ENCODE measurements at places on chromosomes 5 and 9. TPM values are rescaled to one million over a fixed set of nuclear protein-coding genes. Genes with fewer than 3 reads are reported as not detected.
A peak's percentile ranks its signal among the peaks of the same experiment; 100 is the strongest.

DNA sequence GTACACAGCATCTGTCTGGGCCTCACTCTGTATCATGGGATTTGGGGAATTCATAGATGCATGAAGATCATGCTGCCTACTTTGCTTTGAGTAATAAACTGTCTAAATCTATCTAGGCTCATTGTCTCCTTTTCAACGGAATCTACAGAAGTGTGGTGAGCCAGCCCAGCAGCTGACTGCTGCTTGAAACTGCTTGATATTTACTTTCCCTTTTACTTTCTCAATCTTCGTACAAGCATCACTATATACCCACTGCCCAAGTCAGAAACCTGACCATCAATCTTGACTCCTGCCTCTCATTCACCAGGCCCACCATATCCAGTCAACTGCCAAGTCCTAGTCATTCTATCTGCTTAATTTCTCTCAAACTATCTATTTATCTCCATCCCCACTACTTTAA lies 142.9 kb downstream of the NR2F1-AS1 start:
- DNase-seq: no peak

- no peak for DNase-seq
These were observed 120.6 kb downstream of the ARHGEF28 start for GRCh38 chr5:73746608-73747007.

GRCh38 chr5:18872978-18873377 lies 1115.0 kb downstream of the CDH18 start:
- no peak for DNase-seq

- no peak for DNase-seq
These were observed 69.3 kb downstream of the KCNIP1 start for GRCh38 chr5:170573114-170573513.

- no peak for DNase-seq
These were observed 4.2 kb upstream of the CCIN start for GRCh38 chr9:36164989-36165388.

- no peak for DNase-seq
These were observed 208.1 kb downstream of the GNA14 start for GRCh38 chr9:77440057-77440456.

- DNase-seq: peak; percentile 15
These were observed 79.2 kb downstream of the RGS3 start for GRCh38 chr9:113542741-113543140.

SLCO4C1 gene
- 2.3 TPM for total RNA-seq

PGM5 gene
- 6.1 TPM for total RNA-seq

All from left colon (tissue), 2 donors.